ENCODE measurements at places on chromosomes 16 and 17.

GRCh38 chr16:85157813-85158742 lies 45.8 kb upstream of the CIBAR2 start:
- DNase-seq: no peak

DNA sequence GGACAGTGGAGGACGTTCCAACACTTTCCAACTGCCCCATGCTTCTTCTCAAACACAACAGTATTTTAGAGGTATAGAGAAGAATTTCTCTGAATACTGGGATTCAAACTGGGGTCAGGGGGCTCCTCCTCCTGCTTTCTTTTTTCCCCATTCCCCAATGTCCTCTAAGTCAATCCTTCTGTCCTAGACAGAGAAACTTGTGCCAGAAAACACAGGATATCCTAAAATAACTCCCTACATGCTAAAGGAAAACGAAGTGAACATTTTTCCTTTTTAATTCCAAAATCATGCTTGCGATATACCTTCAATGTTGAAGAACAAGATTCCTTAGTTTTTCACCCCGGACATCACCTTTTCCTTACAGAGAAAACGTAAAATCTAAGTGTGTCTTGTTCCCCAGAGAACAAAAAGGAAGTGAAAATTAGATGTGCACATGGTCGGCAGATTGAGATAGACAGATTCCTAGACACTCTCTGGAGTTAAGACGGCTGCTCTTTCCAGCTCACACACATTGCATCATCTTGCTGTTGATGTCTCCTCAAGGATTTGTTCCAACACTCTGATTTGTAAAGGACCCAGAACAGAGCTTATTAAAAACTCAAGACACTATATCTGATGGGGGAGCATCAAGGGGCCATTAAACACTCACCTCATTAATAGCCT lies 228.2 kb downstream of the GRIN2A start:
- no peak for DNase-seq

- DNase-seq: peak; percentile 18
Observed at GRCh38 chr17:17448076-17448475, 28.7 kb upstream of the MED9 start.

GRCh38 chr16:35748621-35749252 lies 2289.3 kb downstream of the TP53TG3F start:
- no peak for DNase-seq

DNA sequence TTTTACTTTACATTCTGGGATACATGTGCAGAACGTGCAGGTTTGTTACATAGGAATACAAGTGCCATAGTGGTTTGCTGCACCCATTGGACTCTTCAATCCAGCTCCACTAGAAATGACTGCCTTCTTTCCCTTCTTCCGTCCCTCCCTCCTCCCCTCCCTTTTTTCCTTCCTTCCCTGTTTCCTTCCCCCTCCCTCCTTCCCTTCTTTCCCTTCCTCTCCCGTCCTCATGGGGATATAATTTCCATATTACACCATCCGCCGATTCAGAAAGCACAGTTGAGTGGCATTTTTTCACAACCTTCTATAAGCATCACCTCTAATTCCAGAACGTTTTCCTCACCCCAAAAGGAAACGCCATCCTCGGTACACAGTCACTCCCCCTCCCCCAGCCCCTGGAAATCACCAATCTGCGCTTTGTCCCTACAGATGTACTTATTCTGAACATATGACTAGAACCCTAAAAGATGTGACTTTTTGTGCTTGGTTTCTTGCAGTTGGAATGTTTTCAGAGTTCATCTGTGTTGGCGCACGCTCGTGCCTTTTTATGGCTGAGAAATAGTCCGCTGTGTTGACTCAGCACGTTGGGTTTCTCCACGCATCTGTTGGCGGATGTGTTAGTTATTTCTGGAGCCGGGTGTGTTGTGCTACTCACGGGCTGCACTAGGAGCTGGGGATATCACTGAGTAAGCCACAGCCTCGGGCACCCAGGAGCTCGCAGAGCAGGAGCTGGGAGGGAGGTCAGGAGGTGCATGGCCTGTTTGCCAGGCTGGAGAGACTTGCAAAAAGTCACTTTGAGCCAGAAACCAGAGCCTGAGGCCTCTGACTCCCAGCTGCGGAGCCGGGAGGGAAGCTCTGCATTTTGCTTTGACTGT lies 336.4 kb downstream of the SEC14L1 start:
- peak; percentile 98 for DNase-seq

DNA sequence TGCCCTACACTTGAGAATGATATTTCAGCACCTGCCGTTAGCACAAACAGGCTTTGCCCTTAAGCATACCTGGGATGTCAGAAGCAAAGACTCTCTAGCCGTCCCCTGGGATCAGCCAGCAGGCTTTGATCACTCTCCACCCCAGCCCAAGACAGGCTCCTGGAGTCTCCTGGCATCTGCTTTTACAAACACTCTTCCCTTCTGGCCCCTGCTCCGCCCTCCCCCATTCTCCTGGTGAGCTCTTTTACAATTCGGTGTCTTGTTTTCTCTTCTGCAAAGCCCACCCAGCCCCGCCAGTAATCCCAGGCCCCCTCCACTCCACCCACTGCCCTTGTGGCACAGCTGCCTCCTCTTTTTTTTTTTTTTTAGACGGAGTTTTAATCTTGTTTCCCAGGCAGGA lies 50.4 kb downstream of the KATNIP start:
- DNase-seq: no peak

GRCh38 chr17:47066841-47067682 lies 88.0 kb upstream of the RPRML start:
- peak; percentile 94 for DNase-seq

DNA sequence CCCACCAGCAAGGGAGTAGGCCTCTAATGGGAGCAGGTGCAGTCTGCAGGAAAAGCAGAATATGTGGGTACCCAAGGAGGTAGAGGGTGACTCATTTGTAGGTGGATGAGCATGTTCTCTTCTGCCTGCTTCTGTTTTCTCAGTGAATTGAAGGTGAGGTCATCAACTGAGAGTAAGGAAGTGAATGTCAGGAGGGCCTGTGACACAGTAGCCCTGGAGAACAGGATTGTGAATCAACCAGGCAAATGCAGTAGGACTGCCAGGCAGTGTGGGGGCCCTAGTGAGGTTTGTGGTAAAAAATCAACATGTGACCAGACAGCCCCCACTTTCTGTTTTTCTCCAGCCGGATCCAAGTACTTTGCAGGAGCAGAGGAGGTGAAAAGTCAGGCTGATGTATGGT lies 150.5 kb upstream of the SOX9 start:
- peak; percentile 54 for DNase-seq

DNA sequence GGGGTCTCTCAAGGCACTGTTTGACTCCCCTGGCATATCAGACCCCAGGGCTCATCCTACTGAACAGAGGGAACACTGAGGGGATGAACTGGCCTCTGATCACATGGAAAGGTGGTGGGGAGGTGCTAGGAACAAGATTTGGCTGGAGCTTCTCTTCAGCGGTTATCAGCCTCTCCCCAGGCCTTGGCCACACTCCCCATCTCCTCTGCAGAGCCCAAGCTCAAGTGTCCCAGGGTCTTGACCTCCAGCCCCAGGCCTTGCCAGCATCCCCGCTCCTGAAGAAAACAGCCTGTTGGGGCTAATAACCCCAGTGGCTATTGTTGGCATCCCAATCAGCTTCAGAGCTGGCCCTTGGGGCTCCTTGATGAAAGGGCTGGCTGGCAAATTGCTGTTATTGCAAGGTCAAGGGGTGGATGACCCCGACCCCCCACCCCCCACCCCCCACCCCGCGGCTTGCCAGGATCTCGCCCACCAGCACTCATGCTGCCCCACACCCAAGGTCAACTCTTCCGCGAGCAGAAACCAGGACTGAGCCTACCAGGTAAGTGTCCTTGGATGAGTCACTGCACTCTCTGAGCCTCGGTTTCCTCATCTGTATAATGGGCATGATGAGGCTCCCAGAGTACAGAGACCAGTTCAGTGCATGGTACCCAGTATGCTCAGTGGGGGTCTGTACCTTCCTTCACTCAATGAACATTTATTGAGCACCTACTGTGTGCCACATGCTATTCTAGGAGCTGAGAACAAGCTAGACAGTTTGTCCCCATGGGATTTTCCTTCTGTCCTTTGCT lies 18.8 kb upstream of the FAM83G start:
- DNase-seq: no peak

DNA sequence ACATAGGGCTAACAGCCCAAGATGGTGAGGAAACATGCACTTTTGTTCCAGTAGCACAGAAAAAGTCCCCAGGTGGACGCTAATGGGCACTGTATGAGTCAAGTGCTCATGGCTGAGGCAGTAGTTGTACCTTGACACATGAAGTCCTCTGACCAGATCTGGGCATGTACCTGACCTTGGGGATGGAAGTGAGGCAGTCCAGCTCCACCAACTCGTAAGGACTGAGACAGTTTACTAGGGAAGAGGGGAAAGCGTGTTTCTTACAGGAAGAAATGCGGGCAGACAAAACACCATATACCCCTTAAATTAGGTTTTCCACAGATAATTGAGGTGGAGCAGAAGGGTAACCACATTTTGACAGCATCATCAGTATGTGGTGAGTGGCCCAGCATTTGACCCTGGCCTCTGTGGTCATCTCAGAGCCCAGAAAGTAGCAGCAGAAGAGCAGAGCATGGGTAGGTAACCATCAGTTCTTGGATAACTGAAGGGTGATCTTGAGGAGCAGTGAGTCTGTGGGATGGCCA lies 32.4 kb upstream of the METTL9 start:
- DNase-seq: no peak

GRCh38 chr16:68839831-68840230 lies 3.5 kb upstream of the TANGO6 start:
- no peak for DNase-seq

DNA sequence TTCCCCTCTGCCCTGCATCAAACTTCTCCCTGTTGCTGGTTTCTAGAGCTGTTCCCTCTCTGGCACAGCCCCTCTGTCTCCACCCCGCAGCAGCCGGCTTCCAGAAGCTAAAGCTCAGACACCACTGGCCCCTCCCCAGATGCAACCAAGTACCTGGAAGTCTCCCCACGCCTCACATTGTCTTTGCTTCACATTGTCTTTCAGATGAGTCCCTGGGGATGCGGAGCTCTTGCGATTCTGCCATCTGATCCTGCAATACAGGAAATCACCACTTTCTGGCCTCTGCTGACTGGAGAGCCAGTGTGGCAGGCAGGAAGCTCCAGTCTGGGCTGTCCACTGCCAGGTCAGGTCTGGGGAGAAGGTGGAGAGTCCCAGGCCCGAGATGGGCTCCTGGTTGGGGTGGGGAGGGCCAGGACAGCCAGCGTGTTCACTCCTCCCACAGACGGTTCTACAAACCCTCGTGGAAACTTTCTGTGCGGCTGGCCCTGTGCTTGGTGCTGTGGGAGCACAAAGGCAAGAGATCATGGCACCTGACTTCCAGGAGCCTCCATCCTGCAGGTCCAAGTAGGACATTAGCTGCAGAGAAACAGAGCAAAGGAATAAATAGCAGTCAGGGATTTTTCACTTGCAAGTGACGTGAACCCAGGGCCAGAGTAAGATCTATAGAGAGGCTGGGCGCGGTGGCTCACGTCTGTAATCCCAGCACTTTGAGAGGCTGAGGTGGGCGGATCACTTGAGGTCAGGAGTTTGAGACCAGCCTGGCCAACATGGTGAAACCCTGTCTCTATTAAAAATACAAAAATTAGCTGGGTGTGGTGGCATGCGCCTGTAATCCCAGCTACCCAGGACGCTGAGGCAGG lies 47.9 kb upstream of the MAP3K14 start:
- no peak for DNase-seq

DNA sequence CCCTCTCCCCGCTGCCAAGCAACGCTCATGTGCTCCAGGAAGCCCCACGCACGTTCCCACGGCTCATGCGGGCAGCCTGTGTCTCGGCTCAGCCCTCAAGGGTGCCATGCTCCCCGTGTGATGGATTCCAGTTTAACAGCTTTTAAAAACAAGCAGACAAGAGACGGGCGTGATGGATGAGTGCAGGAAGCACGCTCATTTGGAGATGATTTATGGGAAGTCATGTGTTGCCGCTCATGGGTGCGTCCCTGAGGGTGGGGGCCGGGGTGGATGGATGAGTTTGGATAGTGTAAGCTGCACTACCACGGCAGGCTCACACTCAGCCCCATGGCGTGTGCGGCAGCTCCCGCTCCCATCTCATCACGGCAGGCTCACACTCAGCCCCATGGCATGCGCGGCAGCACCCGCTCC lies 132.8 kb downstream of the RBFOX3 start:
- peak; percentile 45 for DNase-seq

- peak; percentile 44 for DNase-seq
Observed at GRCh38 chr16:86906623-86907022, 328.3 kb downstream of the FOXL1 start.

DNA sequence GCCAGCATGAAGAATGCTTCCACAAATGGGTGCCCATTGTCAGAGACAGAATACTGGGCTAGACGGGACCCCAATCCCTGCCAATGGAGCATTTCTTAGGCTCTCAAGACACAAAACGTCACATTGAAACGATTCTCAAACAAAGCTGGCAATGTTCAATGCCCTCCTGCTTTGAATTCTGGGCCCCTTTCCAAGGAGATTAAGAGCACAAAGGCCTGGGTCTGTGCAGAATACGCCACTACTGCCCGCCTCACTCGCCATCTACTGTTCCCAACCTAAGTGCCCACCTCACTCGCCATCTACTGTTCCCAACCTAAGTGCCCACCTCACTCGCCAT lies 9.7 kb downstream of the CFAP20 start:
- no peak for DNase-seq

DNA sequence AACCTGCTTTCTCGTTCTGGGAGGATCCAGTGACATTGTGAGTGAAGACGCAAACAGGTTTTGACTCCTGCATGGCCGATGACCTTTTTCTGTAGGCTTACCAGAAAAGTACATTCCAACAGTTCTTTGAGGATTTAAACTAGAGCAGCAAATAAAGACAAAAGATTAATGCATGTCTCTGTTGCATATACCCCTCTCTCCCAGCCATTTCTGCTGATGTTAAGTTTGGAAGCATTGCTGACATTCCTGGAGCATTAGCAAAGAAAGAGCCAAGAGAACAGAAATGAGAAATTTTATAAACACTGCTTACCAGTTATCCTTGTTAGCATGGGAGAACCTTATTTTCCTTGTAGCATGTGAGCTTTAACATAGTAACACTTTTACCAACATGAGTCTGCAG lies 49.3 kb downstream of the SIAH1 start:
- DNase-seq: peak; percentile 82

- DNase-seq: no peak
Observed at GRCh38 chr16:20871258-20871657, 28.9 kb downstream of the DCUN1D3 start.

GRCh38 chr16:29868396-29869009 lies 5.5 kb upstream of the CDIPT start:
- DNase-seq: no peak

GRCh38 chr16:64450177-64450576 lies 671.7 kb downstream of the CDH11 start:
- no peak for DNase-seq

DNA sequence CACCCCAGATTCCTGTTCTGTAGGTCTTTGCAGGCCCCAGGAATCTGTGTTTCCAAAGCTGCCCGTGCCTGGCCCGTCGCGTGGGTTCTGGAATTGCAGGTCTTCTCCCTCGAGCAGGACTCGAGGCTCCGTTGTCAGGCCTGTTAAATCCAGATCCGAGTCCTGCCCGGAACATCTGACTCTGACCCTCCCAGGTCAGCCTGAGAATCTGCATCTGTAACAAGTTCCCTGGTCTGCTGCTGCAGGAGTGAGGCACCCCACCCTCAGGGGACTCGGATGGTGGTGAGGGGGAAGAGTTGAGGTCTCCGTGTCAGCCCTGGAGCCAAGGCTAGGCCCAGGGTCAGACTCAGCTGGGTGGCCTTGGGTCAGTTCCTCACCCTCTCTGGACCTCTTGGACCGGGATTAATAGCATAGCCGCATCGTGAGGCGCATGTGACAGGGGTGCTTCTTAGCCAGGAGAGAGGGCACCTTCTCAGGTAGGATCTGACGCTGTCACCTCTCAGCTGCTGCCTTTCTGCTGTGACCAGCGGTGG lies 8.8 kb downstream of the SPIRE2 start:
- no peak for DNase-seq

GRCh38 chr17:5248821-5249479 lies 14.3 kb upstream of the SCIMP start:
- DNase-seq: no peak

GRCh38 chr17:45018514-45018847 lies 33.0 kb downstream of the DCAKD start:
- DNase-seq: no peak

Measured in fibroblast of lung (primary cell).